ENCODE measurements at places on chromosomes 5 and 9.
A peak's percentile ranks its signal among the peaks of the same experiment; 100 is the strongest.

DNA sequence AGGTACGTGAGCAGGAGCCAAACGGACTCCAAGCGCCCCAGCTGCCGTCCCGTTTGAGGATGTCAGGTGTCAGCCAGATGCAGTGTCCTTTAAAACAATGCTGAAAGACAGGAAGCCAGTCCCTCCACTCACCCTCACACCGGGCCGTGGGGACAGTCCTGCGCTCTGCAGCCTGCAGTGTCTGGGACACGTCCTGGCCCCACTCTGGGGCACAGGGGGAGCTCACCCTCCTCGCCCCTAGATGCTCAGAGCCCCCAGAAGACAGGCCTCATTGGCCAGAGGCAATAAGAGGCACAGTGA is 79.7 kb downstream of the ZNF354C start:
- DNase-seq = no peak

GRCh38 chr9:8115570-8115969 is 316.0 kb upstream of the DMAC1 start:
- no peak for DNase-seq

- no peak for DNase-seq
Observed at GRCh38 chr9:13330396-13331004, 51.0 kb upstream of the MPDZ start.

GRCh38 chr9:61667559-61668121 is 477.8 kb downstream of the SPATA31A7 start:
- DNase-seq = no peak

DNA sequence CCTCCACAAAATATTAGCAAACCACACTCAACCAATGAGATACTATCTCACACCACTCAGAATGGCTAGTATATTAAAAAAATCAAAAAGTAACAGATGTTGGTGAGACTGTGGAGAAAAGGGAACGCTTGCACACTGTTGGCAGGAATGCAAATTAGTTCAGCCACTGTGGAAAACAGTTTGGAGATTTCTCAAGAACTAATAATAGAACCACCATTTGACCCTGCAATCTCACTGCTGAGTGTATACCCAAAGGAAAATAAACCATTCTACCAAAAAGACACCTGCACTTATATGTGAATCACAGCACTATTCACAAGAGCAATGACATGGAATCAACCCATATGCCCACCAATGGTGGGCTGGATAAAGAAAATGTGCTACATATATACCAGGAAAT is 393.5 kb downstream of the PDE4D start:
- DNase-seq = no peak

GRCh38 chr5:89417990-89418389 is 535.0 kb upstream of the MEF2C start:
- DNase-seq = no peak

- DNase-seq = no peak
Observed at GRCh38 chr5:9851458-9851857, 221.3 kb upstream of the TAS2R1 start.

GRCh38 chr9:102669220-102669619 is 325.9 kb upstream of the CYLC2 start:
- DNase-seq = no peak

- DNase-seq = no peak
Observed at GRCh38 chr9:35847792-35848572, 19.0 kb downstream of the TMEM8B start.

DNA sequence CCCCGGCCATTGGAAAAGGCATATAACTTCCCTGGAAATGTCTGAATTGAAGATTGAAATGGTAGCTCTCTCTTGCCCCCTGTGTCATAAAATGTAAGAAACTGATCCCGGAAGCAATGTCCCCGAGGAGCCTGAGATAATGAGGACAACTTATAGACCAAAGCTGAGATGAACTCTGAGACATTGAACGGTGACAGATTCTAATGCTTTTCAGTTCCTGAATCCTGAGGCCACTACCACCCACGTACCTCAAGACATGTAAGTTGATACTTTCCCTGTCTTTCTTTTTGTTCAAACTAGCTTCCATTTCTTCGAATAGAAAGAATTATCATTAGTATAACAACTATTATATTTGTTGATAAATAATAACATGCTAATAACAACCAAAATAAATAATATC is 51.0 kb downstream of the KIF4B start:
- no peak for DNase-seq

DNA sequence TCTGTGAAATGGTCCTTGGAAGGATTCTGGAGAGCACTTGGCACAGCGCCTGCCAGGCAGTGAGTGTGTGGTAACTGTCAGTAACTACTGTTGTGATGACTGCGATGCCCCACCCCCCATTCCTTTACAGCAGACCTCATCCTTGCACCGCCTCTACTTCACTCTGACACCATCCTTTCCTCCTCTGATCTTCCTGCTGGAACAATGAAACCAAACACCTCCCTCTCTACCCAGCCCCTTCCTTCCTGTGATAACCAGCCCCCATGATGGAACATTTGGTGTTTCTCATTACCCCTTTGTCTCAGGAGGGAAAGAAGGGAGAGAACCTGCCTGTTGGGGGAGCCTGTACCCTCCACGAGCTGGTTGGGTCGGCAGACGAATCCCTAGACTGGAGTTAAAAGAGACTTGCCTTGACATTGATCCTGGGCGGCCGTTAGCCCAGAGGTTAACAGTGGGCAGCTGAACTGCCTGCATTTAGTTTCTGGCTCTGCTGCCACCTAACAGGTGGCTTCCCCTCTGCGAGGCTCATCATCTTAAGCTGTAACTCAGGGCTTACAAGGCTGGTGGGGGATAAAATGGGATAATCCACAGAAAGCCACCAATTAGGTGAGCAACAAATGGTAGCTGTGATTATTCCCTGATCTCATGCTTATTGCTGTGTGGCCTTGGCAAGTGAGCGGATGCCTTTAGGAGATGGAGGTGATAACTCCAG is 34.2 kb upstream of the GRPEL2 start:
- no peak for DNase-seq

DNA sequence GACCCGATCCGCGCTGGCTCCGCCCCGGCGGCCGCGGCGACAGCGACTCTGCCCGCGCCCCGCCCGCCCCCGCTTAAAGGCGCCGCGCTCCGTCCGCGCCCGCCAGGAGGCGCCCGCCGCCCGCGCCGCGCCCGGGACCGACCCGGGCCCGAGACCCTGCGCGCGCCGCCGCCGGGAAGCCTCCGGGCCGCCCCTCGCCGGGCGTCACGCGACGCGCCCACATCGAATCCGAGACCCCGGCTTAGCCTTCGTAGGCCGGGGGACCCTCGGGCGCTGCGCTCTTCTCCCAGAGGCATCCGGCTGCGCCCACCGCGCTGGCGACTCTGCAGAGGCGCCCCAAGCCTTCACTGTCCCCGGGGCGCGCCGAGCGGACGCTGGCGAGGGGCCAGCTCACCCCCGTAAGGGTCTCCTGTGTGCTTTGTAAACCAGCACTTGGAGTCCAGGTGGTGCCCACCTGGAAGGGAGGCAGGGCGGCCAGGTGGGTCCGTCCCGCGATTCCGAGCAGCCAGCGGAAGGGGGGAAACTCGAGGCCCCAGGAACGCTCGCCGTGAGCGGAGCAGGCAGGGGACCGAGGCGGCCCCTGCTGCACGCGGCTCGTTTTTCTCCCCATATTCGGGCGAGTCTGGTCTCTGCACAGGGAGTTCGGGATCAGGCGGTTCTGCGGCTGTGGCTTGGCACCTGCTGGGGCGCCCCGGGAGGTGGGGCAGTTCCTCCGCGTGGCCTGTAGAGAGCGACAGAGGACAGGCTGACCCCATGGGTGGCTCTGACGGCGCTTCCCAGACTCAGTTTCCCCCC is 423 bp upstream of the ABCA2 start:
- DNase-seq = no peak

GRCh38 chr5:135056316-135057030 is 22.4 kb upstream of the PITX1 start:
- DNase-seq = no peak

GRCh38 chr9:34630402-34631154 is 1.7 kb upstream of the ARID3C start:
- no peak for DNase-seq

- DNase-seq = peak; percentile 49
Observed at GRCh38 chr9:112819635-112820496, 69.3 kb downstream of the SNX30 start.

DNA sequence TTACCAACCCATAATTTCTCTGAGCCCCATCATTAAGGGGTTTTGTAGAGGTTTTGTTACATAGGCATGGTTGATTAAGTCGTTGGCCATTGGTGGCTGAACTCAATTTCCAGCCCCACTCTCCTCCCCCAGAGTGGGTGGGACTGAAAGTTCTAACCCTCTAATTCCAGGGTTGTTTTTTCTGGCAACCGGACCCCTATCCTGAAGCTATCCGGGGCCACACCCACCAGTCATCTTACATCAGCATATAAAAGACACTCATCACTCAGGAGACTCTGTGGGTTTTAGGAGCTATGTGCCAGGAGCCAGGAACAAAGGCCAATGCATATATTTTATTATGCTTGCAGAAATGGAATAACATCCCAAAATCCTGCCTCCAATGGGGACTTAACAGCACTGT is 186.0 kb downstream of the NXNL2 start:
- no peak for DNase-seq

GRCh38 chr5:98877600-98877999 is 51.2 kb downstream of the CHD1 start:
- no peak for DNase-seq

DNA sequence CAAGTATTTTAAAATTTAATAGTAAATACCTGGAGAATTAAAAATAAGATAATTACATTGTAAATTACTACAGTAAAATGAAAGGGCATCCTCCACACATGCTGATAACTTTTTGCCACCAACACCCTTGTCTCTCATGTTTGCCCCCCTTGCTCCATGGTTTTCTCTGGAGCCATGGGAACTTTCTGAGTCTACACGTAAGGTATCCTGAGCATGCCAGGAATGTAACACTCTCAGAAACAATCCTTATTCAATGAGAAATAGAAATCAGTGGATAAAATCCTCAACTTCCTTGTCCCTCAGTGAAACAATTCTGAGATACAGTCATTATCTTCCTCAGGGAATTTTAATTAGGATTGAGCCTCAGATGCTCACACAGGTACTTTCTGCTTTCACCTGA is 108.9 kb downstream of the IZUMO3 start:
- DNase-seq = no peak

- DNase-seq = no peak
Observed at GRCh38 chr5:116308391-116308790, 223.6 kb downstream of the COMMD10 start.

DNA sequence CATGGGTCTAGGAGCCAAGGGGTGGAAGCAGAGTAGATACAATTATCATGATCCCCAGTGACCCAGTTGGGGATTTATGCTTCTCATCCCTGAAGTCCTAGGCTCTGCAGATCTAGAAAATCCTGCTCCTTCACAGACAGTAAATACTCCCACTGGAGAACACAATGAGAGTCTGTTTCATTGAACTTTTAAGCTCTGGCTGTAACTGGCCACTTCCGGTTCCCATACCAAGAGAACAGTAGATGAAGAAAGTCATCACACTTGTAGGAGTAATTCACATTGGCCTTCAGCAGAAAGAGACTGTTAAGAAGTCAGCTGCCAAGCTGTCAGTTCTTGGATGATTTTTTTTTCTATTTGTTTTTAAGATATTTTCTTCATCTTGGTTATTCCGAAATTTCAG is 597.1 kb downstream of the ACTL7B start:
- no peak for DNase-seq

DNA sequence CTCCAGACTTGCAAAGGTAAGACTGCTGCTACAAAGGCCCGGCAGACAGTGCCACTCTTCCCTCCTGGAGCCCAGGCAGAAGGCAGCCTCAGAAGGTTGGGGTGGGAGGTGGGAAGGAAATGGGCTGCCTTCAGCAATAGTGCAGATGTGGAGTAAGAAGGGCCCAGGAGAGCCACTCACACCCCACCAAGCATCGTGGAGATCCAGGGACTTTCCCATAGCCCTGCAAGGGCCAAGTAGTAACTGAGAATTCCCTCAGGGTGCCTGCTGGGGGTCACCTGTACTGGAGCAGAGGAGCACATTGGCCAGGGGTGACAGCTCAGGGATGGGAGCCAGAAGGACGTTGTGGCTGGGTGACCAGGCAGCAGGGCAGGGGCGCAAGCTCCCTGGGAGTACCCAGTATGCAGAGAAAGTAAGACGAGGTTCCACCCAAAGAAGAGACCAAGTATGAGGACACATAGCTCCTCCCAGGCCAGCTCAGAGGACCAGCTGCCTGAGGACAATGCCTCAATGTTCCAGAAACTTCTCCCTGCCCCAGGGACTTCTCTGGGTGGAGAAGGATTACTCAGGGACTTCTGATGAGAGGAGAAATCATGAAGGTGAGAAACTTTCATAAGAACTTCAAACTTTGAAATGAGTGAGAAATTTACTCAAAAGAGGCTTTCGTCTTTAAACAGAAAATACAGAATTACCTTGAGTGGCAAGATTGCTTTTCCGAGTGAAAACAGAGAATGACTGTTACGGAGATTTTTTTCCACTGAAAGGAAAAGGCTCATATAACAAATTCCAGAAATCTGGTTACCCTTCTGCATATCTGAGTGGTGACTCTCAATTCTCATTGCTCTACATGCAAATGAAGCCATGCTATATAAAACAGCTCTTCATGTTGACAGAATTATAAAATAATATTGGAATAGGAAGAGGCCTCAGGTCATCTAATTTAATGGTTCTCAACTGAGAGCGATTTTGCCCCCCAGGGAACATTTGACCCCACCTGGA is 87.9 kb upstream of the TRIO start:
- no peak for DNase-seq

DNA sequence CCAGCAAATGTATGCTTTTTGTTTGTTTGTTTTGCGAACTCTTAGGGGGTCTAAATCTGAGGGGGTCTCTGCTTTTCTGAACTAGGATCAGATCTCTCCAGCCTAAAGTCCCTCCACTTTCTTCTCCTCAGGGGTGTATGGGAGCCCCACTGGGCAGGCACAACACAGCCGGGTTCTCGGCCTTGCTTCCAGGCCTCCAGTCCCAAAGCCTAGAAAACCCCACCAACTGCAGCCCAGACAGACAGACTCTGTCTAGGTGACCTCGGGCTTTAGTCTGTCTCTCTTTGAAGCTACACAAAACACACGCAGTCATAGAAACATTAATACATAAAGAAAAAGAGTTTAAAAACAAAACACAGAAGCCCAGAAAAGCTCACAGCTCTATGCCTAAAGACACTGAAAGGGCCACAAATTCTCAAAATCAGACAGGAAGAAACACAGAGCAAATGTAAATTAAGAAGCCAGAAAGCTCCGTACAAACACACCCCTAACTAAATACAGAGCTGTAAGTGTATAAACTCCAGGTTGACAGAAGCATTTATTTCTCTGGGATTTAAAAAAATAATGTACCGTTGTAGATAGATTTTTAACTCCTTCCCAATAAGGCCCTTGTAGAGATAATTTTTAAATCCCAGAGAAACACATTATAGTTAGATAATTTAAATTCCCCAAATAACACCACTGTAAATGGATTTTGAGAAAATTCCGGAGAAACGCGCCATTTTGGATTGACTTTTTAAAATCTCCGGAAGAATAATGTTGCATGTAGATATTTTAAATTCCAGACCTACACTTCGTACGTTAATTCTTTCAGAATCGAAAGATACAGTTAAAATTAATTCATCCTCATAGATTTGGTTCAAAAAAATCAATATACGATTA is 2.0 kb downstream of the PITX1 start:
- DNase-seq = no peak
